ENCODE measurements at places on chromosomes 5 and 9. TPM values are rescaled to one million over a fixed set of nuclear protein-coding genes. Genes with fewer than 3 reads are reported as not detected.

DNA sequence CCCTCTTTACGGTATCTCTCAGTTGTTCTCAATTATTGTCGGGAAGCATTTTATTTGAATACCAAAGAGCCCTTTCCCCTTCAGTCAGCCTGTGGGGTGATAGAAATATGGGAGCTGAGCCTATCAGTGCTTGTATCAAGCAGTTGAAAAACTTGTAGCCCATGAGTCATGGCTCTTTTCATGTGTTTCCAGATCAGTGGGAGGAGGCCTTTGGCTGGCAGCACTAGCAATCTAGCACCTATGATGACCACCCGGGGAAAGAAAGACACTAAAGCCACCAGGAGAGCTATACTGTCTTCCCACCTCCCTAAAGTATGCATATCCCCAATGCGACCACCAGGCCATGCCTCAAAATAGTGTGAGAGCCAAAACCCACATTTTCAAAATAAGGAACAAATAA is 696.9 kb upstream of the C9orf72 start:
- H3K27ac ChIP-seq = no peak overlapping the region
- no peaks in the 10 kb centered on the region for H3K4me1 ChIP-seq
- no peaks in the 10 kb centered on the region for H3K27me3 ChIP-seq
- no peak for DNase-seq
- H3K36me3 ChIP-seq = no peaks in the 10 kb centered on the region
- no peak overlapping the region for H3K4me3 ChIP-seq

GRCh38 chr9:99176527-99177013 is 45.2 kb downstream of the ALG2 start:
- H3K27ac ChIP-seq = no peak overlapping the region
- no peaks in the 10 kb centered on the region for H3K4me1 ChIP-seq
- H3K36me3 ChIP-seq = no peaks in the 10 kb centered on the region
- DNase-seq = no peak

Gene FGF1
- total RNA-seq = 9.4 TPM

DNA sequence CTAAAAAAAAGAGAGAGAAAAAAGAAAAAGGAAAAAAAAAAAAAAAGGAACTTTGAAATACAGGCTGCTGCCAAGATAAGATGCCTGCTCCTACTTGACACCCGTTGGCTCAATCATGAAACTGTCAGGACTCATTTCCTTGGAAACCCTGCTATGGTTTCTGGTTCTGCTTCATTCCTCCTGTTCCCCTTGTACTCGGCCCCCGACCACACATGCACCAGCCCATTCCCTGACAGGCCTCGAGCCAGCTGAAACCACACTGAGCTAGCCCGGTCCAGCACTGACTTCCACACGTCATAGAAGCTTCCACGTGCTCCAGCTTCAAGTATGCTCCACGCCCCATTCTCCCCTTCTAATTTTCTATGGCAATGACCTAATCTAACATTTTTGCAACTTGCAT is 93.2 kb downstream of the MYO10 start:
- H3K4me3 ChIP-seq = no peak overlapping the region
- peak; percentile 26 for DNase-seq
- no peaks in the 10 kb centered on the region for H3K27me3 ChIP-seq
- H3K36me3 ChIP-seq = no peaks in the 10 kb centered on the region

DNA sequence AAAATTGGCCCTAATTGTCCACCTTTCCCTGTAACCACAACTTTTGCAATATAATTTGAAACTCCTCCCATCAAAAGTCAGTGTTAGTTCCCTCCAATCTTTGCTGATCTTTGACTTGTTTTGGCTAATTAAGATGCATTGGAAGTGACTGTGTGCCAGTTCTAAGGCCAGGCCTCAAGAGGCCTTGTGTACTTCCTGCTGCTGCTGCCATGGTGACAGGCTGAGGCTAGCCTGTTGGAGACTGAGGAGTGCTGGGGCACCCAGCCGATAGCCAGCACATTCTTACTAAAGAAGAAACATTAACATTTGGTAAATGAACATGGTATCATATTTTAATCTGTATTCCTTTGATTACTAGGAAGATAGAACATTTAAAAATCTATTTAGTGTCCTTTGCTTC is 86.5 kb downstream of the SREK1 start:
- H3K27ac ChIP-seq = no peak overlapping the region
- no peaks in the 10 kb centered on the region for H3K4me1 ChIP-seq
- no peaks in the 10 kb centered on the region for H3K27me3 ChIP-seq
- H3K4me3 ChIP-seq = no peak overlapping the region
- DNase-seq = no peak

Gene SPINK5
- 2.6 TPM for total RNA-seq

- no peak overlapping the region for H3K27ac ChIP-seq
- H3K4me1 ChIP-seq = no peaks in the 10 kb centered on the region
- DNase-seq = no peak
- no peak overlapping the region for H3K4me3 ChIP-seq
- no peaks in the 10 kb centered on the region for H3K27me3 ChIP-seq
Measured at GRCh38 chr9:134273647-134274046, 52.6 kb upstream of the RXRA start.

Gene PGM5
- 99.6 TPM for total RNA-seq
